ENCODE measurements at places on chromosomes 5 and 9.

- no peak for DNase-seq
Measured at GRCh38 chr5:124630767-124631704, 115.4 kb downstream of the ZNF608 start.

- DNase-seq, result no peak
Measured at GRCh38 chr5:144504929-144505577, 334.4 kb downstream of the KCTD16 start.

GRCh38 chr9:21251190-21251589 lies 11.4 kb upstream of the IFNA14 start:
- no peak for DNase-seq

- DNase-seq, result no peak
Measured at GRCh38 chr9:130523921-130524320, 55.5 kb upstream of the FUBP3 start.

DNA sequence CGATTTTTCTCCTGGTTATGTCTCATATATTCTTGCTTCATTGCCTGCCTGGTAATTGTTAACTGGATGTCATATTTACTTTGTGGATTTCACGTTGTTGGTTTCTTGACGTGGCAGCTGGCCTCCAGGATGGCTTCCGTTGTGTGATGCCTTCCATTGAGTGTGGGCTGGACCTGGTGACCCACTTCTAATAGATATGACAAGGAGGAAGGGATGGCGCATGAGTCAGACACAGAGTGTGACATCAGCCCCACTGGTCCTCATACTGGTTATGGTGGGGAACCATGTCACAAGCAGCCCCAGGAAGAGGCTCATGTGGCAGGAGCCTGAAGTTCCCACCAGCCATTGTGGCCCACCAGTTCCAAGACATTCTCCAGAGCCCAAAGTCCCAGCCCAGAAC lies 6.4 kb upstream of the PAEP start:
- DNase-seq, result no peak

- no peak for DNase-seq
Measured at GRCh38 chr9:98146101-98146991, 27.3 kb upstream of the TRIM14 start.

GRCh38 chr9:133536080-133536479 lies 1.6 kb downstream of the ADAMTSL2 start:
- DNase-seq, result no peak

DNA sequence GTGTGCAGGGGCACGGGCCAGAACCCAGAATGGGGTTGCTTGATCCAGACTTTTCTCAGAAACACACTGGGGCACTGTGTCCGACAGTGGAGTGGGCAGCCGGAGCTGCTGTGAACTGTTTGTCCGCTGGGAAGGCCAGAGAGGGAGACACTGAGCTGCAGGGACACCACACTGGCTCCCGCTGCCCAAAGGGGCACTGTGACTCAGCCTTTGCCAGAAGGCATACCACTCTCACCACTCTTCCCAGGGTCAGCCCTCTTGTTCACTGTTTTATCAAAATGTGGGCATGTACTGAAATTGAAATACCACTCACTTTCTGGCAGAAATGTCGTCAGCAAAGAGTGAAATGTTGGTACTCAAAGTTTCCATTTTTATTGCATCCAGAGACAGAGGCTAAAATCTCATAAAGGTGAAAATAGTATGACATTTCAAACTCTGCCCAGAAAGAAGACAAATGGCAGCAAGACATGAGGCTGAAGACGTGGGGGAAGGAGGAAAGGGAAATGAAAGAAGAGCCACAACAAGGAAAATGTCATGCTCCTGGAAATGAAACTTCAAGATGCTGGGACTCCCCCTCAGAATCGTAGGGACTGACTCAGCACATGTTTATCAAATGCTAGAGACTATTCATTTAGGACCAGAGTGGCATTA lies 4.5 kb upstream of the IL7R start:
- DNase-seq, result no peak

DNA sequence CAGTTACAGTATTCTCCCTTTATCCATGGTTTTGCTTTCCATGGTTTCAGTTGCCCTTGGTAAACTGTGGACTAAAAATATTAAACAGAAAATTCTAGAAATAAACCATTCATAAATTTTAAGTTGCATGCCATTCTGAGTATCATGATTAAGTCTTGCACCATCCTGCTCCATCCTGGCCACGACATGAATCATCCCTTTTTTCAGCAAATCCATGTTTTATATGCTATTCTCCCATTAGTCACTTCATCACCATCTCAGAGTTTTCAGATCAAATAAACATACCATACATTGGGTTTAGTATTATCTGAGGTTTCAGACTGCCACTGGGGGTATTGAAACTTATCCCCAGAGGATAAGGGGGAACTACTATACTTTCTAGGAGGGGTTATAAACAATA lies 234.4 kb upstream of the ATP10B start:
- no peak for DNase-seq

DNA sequence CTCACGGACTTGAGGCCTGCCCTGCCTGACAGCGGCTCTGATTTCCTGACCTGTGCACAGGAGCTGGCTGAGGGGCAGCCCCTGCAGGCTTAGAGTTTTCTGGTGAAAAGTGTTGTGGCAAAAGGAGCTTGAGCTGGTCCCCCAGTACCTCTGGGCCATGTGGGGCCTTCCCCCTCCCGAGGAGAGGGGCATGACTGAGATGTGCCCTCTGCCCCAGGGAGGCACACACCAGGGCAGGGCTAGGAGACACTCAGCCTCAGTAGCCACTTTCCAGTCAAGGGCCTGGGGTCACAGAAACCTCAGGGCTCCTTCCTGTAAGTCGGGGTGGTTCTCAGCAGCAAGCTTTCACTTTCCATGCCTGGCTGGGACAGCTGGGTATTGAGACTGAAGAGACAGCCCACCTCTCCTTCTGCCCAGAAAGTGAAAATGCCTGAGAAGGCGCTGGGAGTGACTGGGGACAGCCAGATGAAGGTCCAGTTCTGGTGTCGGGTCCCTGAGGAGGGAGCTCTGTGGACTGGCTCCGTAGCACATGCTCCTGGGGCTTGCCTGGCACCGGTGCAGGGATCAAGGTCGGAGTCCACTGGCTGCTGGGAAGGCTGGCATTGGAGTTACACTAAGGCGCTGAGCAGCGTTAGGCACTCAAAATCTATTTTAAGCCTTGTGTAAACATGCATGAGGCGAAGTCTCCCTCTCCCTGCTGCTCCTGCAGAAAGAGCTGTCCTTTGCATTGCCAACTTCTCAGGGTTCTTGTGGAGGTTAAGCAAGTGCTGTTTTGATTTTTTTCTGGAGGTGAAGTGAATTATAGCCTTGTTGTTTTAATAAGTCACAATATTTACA lies 394.9 kb downstream of the GADD45G start:
- DNase-seq, result peak; percentile 19

DNA sequence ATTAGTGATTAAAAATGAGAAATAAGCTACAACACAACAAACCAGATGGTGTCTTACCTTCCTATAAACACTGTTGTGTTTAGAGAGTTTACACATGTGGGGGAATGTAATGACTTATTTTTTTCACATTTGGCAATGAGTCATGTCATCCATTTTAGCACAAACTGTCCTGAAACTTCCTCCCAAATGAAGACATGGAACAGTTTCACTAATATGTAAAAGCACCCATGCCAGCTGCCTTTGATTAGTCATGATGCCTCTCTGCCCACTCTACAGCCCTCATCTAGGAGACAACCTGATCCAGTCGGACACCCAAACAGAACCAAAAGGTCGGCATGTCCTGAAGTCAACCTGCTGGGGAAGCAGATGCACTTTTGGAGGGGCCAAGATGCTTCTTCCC lies 98.2 kb downstream of the SEMA5A start:
- no peak for DNase-seq

GRCh38 chr5:1883925-1884677 lies 1.4 kb upstream of the IRX4 start:
- no peak for DNase-seq

DNA sequence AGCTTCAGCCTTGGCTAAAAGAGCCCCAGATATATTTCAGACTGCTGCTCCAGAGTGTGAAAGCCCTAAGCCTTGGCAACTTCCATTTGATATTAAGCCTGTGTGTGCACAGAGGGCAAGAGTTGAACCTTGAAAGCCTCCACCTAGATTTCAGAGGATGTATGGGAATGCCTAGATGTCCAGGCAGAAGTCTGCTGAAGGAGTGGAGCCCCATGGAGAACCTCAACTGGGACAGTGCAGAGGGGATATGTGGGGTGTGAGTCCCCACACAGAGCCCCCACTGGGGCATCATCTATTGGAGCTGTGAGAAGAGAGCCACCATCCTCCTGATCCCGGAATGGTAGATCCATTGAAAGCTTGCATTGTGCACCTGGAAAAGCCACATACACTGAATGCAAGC lies 1784.8 kb upstream of the CDH9 start:
- DNase-seq, result no peak

DNA sequence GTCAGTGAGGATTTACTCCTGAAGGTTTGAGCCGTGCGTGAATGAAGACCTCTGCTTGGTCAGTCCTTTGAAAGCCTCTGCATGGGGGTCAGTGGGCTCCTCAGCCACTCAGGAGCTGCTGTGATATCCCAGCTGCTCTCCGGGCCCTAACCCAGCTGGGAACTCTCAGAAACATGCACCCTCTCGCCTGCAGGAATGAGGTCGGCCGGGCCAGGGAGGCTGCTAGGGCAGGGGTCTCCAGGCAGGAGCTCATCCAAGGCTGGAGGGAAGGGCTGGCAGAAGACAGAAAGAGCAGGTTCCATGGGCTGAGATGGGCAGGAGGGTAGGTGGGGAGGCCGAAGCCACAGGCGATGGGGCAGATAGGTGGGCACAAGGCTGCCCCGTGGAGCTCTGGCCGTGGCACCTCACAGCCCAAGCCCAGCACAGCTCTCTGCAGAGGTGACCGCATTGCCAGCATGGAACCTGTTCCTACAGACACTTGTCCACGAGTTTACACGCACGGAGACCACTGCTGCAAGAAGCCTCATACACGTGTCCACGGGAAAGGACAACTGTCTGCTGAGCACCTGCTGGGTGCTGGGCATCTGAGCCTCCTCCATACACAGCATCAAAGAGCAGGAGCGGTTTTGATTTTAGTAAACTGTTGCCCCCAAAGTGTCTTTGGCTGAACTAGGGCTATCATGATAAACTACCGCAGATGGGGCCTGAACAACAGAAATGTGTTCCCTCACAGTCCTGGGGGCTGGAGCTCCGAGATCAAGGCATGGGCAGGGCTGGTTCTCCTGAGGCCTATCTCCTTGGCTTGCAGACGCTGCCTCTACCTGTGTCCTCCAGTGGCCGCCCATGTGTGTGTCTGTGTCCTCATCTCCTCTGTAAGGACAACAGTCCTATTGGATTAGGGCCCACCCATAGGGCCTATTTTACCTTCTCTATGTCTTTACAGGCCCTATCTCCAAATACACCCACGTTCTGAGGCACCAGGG lies 85.2 kb upstream of the ADAMTS2 start:
- DNase-seq, result no peak

GRCh38 chr5:132530946-132531345 lies 12.4 kb downstream of the IL5 start:
- no peak for DNase-seq

- no peak for DNase-seq
Measured at GRCh38 chr5:110872200-110872599, 133.4 kb downstream of the SLC25A46 start.

- DNase-seq, result no peak
Measured at GRCh38 chr5:42043400-42043799, 118.3 kb downstream of the FBXO4 start.

Data from natural killer cell (primary cell).